ENCODE measurements at places on chromosomes 3 and 15.

- DNase-seq, result no peak
These were observed 145.0 kb downstream of the ATP10A start for GRCh38 chr15:25718169-25718536.

GRCh38 chr3:27504749-27505148 is 20.6 kb upstream of the SLC4A7 start:
- no peak for DNase-seq

- DNase-seq, result no peak
These were observed 22.7 kb downstream of the CRABP1 start for GRCh38 chr15:78362716-78363380.

DNA sequence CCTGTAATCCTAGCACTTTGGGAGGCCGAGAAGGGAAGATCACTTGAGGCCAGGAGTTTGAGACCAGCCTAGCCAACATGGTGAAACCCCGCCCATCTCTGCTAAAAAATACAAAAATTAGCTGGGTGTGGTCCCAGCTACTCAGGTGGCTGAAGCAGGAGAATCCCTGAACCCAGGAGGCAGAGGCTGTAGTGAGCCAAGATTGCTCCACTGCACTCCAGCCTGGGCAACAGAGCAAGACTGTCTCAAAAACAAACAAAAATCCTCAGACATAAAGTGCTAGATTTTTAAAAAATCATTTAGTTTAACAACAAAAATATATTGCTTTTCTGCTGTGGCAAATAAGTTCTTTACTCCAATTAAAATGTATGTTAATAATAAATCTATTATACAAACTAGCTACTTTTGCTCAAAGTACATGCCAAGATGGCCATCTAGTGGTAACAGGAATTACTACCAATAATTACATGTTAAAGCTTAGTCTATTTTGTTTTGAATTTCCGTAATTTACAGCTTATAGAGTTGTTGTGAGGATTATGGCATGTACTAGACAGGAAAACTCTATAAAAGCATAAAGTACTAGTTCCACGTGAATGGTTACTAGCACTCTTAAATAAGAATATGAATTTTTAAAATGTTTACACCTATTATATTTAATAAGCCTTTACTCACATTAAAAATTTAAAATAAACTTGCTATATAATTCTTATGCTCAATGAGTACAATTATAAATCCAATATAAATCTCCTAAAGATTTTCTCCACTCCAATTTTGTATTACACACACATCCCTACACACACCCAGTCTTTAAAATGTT is 39.0 kb downstream of the GABPB1 start:
- peak; percentile 42 for DNase-seq

DNA sequence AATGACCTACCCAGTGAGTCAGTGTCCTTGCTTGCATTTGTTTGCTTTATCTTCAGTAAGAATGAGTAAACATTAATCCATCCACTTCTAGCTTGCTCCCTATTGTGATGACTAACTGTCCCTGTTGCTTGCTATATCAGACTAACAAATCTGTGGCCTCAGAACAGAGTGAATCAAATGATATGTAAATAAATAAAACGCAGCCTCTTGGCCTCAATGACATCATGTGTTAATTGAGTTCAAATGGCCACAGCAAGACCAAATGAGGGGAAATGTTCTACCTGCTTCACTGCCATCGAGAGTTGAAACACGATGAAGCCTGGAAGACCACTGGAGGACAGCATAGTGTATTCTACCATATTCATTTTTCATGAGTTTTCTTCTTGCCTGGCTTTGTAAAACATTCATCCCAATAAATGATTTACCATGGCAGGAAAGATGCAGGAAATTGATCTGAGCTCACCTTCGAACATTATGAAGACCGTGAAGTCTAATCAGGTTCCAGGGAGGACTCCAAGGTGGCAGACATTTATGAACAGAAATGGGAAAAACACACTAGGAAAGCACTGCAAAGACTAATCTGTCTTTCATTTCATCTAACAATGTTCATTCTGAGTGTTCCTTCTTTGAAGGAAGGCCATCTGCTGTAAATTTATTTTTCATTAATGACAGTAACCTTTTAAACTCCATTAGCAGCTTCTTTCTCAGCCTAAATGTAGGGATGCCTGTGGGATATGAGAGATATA is 1144.5 kb downstream of the TUSC7 start:
- peak; percentile 5 for DNase-seq

- no peak for DNase-seq
These were observed 2.0 kb downstream of the FOXP1 start for GRCh38 chr3:71581457-71582035.

DNA sequence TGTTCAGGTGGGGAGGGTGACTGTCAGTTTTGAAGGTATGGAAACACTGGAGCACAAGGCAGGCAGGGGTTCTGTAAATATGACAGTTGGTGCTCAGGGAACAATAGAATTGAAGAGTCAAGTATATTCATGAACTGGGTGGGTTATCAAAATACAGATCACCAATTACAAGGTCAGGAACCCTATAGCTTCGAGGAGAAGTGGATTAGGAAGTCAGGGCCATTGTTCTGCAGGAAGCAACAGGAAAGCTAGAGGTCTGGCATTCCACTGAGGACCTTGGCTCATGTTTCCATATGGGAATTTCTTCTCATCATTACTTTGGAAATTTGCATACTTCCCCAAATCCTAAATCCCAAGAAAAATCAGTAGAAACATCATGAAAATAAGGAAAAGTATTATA is 125.9 kb downstream of the MYRIP start:
- DNase-seq, result no peak

- peak; percentile 53 for DNase-seq
These were observed 79.4 kb upstream of the ATP11B start for GRCh38 chr3:182713743-182714517.

GRCh38 chr3:55984626-55985025 is 483.6 kb downstream of the ERC2 start:
- DNase-seq, result no peak

DNA sequence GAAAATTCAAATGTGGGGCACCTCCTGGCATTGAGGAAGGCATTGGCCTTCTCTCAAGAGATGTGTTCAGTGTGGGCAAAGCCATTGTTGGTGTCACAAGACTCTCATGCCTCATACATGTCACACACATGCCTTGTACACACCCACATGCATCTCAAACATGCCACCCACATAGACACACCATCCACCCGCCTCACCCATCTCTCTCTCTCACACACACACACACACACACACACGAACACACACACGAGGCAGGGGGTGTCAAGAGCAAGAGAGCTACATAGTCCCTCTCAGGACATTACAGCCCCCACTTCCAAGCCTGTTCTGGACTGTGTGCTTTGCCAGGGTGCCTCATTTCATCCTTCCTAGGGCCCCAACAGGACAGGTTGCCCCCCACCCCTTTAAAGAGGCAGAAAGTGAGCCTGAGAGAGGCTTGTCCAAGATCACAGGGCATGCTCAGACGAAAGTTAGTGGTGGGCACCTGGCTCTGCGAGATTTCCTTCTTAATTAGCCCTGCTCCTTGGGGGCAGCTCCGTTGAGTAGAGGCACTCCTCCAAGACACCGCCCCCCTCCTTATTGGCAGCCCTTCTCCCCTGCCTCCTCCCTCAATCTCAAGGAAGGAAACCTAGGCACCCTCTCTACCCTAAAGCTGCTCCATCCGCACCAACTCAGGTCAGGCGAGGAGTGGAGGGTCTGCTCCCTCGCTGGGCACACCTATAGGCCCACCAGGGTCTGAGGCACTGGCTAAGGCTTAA is 50.5 kb upstream of the CCDC174 start:
- no peak for DNase-seq

DNA sequence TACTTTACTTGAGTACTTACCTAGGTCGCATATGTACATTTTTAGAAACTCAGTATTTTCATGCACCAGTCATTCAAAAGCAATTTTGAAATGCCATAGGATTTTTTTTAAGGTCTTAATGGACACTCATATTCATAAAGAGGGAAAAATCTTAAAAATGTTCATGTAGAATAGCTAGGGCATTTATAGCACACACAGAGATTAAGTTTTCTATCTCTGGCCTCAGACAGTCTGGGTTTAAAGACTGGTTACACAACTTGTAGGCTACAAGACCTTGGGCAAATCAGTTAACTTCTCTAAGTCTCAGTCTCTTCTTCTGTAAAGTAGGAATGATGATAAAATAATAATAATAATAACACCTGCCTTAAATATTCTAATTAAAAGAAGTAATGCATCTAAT is 48.5 kb upstream of the UBP1 start:
- DNase-seq, result no peak

GRCh38 chr15:98003996-98004395 is 43.5 kb downstream of the ARRDC4 start:
- DNase-seq, result no peak

GRCh38 chr15:85374831-85375230 is 5.6 kb upstream of the AKAP13 start:
- no peak for DNase-seq

GRCh38 chr3:185702262-185703225 is 116.4 kb downstream of the SENP2 start:
- DNase-seq, result no peak

- no peak for DNase-seq
These were observed 373.1 kb upstream of the ADAMTS9 start for GRCh38 chr3:65060904-65061303.

DNA sequence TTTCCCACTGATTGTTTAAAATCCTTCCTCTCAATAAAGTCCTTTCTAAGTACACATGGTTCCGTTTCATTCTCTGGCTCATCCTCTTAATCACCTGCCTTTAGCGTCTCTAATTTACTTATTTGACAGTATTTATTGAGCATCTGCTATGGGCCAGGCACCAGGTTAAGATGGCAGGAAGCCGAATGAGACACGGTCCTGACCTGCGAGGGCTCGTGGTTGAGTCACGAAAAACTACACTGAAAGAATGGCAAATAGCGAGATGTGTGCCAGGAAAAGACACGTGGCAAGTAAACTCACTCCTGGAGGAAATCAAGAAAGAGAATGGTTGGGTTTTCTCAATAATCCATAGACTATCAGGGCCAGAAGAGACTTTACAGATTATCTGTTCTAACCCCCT is 60.9 kb downstream of the HES1 start:
- no peak for DNase-seq

GRCh38 chr3:50853936-50854335 is 179.2 kb downstream of the DOCK3 start:
- no peak for DNase-seq

- DNase-seq, result no peak
These were observed 76.8 kb downstream of the SLMAP start for GRCh38 chr3:57832900-57833313.

DNA sequence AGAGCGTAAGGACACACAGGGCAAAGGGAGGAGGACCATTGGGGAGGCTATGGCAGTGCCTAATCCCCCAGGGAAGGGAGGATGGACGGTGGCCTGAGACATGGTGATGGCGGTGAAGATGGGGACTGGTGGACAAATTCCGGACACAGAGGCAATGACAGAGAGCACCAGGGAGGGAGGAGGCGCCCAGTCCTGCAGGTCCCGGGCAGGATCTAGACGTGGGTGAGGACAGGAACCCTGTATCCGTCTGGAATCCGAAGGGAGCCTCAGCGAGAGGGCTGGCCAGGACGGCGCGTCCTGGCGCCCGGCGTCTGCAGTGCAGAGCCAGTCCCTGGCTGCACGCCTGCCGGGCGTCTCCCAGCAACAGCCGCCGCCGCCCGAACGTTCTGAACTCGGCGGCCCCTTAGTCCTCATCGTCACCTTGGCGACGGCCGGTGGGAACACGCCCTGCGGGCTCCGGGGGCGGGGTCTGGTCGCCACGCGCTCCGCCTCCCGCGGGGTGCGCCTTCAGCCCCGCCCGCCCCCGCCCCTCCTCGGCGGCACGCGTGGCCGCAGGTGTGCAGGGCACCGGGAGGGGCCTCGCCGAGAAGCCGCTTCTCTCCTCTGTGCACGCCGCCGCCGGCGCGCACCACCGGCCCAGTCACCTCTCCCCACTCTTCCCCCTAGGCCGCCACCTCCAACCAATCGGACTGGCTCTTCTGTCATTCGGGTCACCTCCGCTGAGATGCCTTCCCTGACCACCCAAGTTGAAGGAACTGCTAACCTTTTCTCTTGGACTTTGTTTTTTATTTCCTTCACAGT is 11.6 kb downstream of the XIRP1 start:
- peak; percentile 35 for DNase-seq

DNA sequence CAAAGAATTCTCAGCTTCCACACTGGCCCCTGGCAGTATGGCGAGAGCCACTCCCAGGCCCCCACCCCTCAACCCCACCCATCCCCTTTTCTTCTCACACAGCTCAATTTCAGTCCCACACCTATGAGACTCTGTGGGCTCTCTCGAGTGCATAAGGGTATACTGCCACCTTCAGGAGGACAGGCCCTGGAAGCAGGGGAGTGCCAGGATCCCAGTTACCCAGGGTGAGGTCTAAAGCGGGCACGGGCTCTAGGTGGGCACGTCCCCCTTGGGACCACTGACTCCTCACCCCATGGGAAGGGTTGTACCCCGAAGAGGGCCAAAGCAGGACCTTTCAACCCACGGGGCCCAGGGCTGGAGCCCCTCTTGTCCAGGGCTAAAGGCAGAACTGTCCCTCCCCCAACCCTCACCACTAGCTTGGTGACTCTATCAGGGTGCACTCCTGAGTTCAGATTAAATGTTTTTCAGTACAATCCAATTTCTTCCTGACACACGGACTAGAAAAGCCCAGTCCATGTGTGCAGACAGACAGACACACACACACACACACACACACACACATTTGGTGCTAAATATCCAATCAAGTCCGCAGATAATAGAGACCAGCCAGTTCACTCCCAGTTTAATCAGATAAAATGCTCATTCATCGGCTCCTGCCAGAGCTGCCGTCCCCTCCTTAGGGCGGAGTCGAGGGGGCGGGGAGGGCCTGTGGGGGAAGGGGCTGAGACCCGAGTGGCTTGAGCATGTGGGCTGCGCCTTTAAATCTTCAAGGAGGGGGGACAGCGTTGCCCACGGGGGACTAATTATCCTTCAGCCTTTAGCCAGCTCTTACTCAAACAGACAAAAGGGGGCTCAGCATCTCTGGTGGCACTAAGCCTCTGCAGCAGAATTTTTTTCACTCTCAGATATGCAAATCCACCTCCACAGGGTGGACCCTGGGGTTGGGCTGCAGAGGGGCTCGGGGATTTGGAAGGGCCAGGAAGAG is 59.3 kb downstream of the CYP11A1 start:
- peak; percentile 43 for DNase-seq

GRCh38 chr15:31352339-31352751 is 25.7 kb downstream of the KLF13 start:
- no peak for DNase-seq

Data from astrocyte of the cerebellum (primary cell).